ENCODE measurements at places on chromosomes 11 and 22. TPM values are rescaled to one million over a fixed set of nuclear protein-coding genes. Genes with fewer than 3 reads are reported as not detected.

The MUC6 gene
- total RNA-seq, result not detected

The SVIP gene
- total RNA-seq, result 18.9 TPM

The SSTR3 gene
- total RNA-seq, result not detected

The APLNR gene
- 11.2 TPM for total RNA-seq

DNA sequence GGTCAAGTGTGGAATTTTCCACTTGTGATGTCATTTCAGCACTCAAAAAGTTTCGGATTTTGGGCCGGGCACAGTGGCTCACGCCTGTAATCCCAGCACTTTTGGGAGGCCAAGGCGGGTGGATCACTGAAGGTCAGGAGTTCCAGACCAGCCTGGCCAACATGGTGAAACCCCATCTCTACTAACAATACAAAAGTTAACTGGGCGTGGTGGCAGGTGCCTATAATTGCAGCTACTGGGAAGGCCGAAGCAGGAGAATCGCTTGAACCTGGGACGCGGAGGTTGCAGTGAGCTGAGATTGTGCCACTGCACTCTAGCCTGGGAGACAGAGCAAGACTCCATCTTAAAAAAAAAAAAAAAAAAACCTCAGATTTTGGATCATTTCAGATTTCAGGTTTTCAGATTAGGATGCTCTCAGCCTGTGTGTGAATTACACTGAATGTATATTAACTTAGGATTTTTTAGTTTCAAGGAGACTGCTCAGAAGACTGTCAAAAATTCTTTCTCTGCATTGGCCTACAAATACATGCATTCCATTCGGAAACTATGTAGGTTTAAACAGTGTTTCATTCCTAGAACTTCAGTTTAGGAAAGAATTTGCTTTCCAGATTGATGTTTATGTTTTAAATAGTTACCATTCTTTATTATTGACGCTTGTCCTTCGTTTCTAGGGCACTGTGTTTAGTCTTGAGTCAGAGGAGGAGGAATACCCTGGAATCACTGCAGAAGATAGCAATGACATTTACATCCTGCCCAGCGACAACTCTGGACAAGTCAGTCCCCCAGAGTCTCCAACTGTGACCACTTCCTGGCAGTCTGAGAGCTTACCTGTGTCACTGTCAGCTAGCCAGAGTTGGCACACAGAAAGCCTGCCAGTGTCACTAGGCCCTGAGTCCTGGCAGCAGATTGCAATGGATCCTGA lies 48.0 kb downstream of the BID start:
- DNase-seq, result no peak

DNA sequence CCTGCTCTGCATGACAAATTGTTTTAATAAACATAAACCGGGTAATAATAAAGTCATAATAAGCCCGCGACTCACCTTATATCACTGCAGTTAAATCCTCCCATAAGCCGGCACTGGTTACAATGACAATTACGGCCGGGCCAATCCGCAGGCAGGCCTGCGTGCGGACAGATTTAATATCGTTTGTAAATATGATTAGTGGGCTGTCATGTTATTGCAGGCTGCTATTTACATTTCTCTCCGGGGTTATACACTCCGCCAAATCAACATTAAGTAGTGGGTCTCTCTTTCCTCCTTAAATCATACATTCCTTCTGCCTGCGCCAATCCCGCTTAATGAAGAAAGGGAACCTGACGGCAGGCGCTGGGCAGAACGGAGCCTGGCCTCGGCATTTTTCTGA lies 51.8 kb upstream of the LMO1 start:
- peak; percentile 6 for DNase-seq

- DNase-seq, result peak; percentile 74
Measured at GRCh38 chr11:64130618-64131017, 35.3 kb downstream of the MACROD1 start.

- no peak for DNase-seq
Measured at GRCh38 chr11:107623183-107623582, 32.2 kb downstream of the ELMOD1 start.

DNA sequence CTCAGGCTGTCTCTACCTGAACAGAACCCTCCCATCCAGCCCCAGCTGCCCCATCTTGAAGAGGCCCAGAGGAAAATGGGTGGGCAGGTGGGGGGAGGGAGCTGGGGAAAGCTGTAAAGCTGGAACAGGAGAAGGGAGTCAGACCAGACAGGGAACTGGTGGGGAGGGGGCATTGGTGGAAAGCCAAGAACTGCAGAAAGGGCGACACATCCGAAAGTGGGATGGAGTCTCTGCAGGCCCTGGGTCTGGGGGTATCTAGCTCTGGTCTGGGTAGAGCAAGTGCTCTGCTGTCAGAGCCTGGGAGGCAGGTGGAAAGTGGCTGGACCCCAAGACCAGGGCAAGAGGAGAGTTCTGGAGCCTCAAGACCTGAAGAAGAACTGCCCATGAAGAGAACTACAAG lies 7.7 kb downstream of the TMPRSS13 start:
- DNase-seq, result no peak

DNA sequence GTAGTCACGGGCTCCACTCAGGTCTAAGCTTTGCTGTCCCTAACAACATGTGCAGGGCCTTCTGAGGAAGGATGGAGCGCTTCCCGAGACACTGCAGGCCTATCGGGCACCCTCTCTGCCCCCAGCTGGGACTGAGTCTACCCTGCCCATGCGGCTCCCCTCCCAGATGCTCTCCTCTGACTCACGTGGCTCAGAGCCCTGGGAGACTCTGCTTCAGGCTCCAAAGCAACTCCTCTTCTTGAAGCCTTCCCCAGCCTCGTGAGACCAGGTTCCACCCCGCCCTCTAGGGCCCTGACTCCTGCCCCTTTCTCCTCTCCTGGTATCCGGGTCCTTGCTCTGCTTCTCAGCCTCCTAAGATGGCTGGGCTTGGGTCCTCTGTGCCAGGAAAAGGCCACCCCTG lies 28.4 kb upstream of the ARFGAP3 start:
- no peak for DNase-seq

DNA sequence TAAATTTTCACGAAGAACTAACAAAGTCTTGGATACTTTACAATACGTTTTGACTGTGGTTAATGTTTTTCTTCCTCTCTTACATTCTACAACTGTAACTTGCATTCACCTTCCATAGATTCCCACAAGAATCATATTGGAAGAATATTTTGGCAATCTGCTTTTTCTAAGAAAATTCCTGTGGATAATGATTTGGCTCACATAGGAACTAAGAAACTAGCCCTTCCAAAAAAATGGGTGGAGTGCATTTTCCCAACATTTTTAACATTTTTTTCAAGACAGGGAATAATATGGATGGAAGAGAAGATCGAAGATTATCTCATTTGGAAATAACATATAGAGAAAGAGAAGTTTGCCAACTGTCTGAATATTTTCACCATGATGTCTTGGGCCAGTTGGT lies 256.9 kb upstream of the POU2AF2 start:
- DNase-seq, result no peak

Measured in left lung (tissue), 14 donors.